ENCODE measurements at places on chromosomes 3 and 15.

DNA sequence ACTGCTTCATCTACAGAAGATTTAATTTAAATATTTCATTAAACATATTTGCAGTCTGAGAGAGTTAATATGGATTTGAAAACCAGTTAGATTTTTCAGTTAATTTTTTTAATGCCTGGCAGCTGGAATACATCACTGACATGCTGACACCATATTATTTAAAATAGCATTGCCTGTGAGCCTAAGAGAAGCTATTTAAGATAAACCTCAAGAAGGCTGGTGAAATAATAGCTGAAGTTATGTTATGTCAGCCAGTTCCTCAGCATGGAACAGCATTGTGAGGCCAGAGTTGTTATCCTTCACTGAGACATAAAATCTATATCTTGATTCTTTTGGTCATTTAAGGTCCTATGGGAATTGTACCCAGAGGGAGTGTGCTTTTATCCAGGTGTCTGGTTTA, 705.2 kb downstream of the NAALADL2 start:
- DNase-seq = no peak

DNA sequence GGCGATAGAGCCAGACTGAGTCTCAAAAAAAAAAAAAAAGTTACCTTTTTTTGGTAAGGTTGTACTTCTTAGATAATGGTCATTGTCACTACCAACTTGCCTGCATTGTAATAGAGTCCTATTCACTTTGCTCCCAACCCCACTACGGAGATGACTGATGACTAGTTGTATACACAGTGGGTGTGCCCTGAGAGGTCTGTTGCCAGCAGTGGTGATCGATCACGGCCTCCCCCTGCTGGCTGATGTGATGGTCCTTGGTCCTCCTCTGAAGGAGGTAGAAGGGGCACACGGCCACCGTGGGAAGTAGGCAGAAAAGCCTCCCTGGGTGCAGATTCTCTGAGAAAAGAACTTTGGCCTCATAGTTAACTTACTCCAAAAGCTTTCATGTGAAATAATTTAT, 10.7 kb downstream of the GCNT3 start:
- no peak for DNase-seq

DNA sequence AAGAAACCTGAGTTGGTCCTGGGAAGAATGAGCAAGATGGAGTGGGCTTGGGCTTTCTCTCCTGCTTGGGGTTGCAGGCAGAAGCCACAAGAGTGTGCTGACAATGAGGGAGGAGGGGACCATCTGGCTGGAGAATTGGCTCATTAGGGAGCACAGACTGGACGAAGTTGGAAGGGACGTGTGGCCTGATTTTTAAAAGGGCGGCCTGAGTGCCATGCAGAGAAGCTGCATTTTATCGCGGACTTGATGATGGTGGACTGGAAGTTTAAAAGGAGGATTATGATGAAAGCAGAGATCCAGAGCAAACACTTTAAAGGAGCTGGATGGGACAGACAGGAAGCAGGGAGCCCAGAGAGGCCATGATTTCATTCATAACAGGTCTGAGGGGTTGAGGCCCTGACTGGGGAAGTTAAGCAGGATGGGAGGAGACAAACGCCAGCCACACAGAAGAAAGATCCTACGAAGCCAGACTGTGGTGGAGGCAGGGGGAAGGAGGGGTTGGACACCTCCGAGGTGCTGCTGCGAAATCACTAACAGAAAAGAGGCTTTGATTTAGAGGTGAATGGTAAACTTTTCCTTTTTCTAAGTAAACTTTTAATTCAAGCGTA, 23.6 kb downstream of the TLNRD1 start:
- DNase-seq = no peak

DNA sequence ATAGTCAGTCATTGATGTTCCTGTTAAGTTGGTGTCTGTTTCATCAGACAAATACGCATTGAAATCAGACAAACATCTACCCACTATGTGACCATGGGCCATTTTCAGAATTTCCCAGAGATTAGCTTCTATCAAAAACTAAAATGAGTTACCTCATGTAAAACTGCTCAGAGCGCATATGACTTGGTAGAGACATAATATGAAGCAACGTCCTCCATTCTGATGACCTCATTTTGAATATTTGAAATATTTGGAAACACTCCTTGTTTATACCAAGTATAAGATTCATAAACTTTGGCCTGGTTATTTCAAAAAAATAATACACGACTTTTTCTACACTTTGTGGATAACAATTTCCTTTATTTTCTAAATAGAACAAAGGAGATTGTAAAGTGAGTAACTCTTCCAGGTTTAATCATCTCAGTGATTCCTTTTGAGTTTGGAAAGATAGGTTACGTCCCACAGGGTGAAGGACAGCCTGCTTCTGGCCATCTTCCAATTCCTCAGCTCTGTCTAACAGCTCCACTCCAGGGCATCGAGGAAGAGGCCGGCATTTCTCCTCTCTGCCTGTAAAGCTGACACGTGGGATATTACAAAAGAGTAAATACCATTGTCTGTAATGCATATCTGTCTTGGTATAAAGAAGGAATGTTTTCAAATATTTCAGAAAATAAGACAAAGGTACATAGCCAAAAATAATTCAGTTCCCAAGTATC, 122.6 kb downstream of the CADM2 start:
- DNase-seq = peak; percentile 44

DNA sequence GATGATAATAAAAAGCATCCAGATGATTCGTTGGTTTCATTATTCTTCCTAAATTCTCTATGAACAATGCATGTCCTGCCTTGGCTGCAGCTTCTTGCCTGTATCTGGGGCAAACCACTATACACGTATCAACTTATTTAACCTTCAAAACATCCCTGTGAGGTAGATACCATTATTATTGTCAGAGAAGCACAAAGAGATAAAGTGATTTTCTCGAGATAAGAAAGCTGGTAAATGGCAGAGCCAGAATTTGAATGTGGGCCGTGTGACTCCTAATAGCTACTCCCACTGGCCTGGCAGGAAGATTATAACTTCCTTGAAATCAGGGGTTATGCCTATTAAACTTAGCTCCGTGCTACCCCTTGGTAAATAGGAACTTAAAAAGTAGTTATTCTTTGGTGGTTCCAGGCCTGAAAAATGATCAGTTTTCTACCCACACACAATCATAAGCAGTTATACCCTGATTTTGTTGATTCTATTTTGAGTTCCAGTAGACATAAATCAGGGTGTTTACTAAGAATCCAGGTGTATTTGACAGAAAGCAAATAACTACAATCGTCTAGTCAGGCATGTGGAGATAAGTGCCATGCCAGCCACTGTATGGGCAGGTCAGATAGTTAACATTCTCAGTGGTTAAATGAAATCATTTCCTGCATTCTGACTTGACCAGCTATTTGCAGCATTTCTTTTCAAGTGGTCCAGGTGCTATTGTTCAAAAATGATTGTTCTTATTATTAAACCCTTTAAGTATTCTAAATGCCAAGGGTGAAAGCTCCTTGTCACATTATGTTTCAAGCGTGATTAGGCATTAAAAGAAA, 99.2 kb upstream of the LRRN1 start:
- DNase-seq = no peak

- DNase-seq = no peak
Measured at GRCh38 chr3:102573483-102574028, 138.7 kb downstream of the ZPLD1 start.

GRCh38 chr15:55279746-55280351, 9.8 kb downstream of the RAB27A start:
- no peak for DNase-seq

GRCh38 chr3:195096053-195096452, 174.9 kb downstream of the XXYLT1 start:
- DNase-seq = no peak

DNA sequence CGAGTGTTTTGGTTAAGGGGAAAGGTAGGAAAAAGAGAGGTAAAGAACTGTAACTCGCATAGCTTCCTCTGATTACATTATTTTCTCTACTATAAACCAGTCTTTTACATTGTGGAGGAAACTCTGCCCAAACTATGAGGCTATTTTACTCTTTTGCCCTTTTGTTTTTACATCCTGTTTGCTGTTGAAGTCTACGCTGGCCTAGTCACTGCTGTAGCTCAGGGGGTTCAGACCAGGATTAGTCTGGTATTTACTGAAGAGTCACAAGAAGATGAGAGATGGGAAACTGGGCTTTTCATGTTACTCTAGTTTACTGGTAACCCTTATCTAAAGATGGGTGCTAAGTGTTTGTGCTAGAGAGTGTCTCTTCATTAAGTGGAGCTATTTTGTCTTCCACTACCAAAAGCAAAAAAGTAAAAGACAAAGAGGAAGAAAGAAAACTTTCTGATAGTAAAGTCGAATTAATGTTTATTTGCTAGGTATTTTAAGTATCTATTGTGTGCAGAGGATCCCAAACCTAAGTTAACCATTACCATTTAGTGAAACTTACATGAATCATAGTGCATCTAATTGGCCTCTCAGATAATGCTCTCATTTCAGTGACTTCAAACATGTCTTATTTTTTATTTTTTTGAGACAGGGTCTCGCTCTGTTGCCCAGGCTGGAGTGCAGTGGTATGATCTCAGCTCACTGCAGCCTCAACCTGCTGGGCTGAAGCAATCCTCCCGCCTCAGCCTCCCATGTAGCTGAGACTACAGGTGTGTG, 10.9 kb downstream of the RARB start:
- DNase-seq = no peak

GRCh38 chr15:78880242-78880533, 7.5 kb downstream of the MORF4L1 start:
- DNase-seq = no peak

GRCh38 chr3:45034612-45035252, 8.6 kb downstream of the CLEC3B start:
- DNase-seq = no peak
